ENCODE measurements at places on chromosomes 4 and X.
A peak's percentile ranks its signal among the peaks of the same experiment; 100 is the strongest.

DNA sequence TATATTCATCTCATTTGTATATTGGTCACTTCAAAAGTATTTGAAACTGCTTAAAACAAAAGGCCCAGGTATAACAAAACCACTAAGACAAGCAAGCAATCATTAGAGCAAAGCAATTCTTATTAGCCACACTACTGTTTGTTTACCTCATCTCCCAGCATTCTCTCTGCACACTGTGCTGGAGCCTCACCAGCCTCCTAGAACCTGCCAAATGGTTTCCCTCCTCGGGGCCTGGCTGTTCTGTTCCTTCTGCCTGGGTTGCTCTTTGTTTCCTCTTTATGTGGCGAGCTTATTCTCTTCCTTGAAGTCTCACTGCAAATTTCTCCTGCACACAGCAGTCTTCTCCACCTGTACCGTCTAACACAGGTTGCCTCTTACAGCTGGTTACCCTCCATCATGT is 67.5 kb upstream of the MND1 start:
- DNase-seq = no peak

DNA sequence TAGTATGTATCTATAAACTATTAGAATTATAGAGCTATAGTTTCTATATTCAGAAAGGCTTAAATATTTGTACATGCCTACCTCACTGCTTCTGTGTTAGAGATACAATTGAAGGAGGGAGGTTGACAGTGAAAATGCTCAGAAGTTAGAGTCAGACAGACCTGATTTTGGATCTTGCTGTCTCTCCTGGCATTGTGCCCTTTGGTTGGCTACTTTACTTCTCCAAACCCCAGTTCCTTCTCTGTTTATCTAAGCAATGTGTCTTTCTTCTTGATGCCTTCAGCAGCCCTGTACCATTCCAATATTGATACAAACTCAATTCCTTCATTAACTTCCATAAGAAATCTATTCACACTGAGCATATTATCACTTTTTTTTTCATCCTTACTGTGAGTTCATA is 28.7 kb downstream of the CCNG2 start:
- DNase-seq = no peak

DNA sequence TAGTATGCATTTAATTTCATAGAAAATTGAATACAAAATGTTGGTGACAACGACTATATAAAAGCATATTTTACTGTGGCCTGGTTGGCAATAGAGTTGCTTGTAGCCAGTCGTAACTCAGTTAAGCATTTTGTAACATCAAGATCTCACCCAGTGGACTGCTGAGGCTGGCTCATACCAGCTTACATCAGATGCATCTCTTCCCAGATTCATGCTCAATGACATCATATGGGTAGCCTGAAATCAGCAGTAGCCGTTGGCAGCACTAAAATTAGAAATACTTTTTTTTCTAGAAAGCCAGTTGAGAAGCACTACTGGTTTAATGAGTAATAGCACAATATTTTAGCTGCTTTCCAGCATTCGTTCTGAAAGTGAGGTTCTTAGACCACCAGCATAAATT is 341.2 kb downstream of the TECRL start:
- no peak for DNase-seq

DNA sequence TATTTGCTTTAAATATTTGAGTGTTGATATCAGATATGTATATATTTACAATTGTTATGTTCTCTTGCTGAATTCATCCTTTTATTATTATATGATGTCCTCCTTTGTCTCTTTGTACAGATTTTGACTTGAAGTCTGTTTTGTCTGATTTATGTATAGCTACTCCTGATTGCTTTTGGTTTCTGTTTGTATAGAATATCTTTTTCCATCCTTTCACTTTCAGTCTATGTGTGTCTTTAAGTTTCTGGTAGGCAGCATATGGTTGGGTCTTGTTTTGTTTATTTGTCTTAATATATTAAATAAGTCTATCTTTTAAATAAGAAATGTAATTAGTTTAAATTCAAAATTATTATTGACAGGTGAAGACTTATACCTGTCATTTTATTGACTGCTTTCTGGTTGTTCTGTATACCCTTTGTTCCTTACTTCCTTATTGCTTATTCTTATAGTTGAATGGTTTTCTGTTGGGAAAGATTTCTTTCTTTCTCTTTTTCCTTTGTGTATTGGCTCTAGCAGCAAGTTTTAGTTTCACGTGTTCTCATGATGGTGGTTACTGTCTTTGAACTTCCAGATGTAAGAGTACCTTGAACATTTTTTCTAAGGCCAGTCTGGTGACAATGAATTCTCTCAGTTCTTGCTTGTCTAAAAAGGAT is 31.1 kb downstream of the RAB28 start:
- DNase-seq = no peak

DNA sequence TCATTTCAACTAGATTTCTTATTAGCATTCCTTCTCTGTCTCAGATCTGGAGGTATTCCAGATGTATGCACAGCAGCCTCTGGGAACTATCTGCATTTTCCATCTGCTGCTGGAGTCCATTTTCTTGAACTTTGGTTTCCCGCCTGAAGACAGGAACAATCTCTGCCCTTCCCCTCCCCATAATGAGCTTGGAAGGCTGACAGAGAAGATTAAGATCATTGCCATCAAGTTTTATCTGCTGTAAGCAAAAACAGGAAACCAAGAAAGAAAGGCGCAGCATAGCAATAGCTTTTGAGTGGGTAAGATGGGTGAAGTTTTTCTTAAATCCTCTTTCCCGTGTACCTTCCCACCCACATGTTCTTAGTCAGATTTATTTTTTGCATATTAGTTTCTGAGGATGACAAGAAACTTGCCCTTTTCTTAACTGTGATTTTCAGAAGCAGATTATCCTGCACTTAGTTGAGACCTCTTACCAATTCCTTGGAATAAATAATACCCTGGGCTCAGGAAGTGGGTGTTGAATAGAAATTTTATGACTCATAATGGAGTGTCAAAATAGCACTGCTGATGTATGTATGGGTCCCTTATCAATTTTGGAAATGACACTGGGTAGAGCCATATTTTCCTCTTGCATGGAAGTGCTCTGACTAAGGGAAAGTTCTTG is 78.3 kb downstream of the CT47B1 start:
- DNase-seq = no peak

DNA sequence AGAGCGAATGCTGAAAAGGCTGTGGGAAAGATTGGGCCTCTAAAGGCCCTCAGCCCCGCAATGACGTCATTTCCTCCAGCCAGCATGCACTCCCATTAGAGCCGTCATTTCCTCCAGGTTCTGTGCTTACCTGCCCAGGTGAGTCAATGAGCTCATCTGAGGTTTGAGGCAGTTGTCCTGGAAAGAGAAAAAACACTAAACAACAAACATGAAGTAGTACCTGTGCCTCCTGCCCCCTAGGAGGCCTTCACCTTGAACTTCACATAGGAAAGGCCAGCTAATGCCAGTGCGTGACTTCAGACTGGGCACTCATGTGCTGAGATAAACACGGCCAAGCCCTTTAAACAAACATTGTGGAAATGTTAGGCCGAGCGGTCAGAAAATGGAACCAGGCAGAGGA is 55.9 kb downstream of the FHDC1 start:
- no peak for DNase-seq

- DNase-seq = no peak
Measured at GRCh38 chr4:109294468-109295020, 7.9 kb downstream of the COL25A1 start.

DNA sequence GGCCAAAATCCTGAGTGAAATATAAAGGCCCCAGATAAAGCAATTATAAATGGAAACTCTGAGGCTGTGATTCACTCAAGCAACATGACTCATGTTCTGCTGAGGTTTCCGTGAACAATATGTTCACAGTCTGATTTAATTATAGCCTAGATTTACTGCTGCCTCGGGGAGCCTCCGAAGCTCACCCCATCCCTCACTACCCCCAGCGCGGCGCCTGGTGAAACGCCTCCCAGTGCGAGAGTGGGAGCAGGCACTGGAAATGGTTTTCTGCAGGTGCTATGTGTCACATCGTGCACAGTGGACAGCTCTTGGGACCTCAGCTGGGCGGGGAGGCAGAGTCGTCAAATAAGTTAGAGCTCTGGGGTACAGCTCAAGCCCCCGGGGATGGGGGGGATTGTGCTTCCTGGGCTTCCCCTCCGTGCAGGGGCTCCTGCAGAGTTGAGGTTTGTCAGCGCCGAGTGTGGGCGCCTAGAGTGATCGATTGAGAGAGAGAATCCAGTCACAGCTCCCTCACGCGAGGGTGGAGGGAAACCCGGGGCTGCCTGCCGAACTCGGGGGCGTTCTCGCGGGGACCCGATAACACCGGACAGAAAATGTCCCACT is 110.6 kb downstream of the PHKA2 start:
- DNase-seq = peak; percentile 15

DNA sequence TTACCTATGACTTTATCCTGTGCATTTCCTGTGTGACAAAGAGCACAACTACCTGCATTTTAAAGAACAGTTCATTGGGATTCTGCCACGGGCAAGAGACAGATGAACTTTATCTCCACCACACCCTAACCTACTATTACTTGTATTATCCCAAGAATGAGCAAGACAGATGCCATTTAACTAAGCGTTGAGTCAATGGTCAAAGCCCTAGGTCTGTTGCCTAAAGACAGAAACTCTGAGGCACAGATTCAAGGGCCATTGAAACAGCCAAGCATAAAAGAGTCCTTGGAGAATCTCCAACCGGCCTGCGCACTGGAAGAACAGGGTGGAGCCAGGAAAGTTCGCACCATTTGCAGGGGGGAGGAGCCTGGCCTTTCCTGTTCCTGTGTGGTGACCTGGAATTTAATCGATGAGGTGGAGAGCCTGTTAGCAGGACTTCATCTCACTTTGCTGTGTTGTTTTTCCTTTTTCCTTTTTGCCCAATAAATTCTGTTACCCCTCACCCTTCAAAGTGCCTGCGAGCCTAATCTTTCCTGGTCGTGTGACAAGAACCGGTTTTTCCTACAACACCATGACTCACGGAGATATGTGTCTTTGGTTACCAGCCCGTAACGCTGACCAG is 146.4 kb upstream of the DIAPH2 start:
- no peak for DNase-seq

DNA sequence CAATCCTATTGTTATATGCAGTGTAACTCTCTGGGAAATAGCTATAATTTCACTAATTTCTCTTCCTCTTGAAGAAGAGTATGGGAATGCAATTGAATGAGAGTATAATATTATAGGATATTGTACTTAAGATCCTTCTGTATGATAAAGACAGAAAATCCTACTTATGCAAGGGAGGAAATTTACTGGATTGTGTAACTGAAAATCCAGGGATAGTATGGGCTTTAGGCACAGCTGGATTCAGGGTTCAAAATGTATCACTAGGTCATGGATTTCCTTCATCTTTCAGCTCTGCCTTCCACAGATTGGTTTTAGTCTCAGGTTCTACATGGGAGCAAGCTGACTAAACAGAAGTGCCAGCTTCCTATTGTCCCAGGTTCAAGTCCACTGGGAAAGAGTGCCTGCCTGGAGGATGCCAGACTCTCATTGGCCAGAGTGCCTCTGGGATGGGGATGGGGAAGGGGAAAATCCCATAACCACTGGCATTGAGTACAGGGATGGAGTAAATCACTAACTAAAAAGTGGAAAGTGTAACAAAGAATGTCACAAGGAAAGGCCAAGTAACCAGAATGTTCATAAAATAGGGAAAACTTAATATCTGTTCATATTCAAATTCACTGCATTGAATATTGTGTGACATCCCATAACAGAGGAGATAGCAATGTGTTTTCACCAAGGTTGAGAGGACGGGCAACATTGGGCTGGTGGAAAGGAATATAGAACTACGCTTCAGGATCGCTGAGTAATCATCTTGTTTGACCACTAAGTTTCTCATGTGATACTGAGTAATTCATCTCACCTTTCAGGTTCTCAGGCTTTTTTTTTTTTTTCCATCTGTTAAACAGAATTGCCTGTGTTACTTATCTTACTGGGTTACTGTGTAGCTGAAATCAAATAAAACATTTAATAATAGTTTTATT is 75.7 kb downstream of the ANXA3 start:
- no peak for DNase-seq

DNA sequence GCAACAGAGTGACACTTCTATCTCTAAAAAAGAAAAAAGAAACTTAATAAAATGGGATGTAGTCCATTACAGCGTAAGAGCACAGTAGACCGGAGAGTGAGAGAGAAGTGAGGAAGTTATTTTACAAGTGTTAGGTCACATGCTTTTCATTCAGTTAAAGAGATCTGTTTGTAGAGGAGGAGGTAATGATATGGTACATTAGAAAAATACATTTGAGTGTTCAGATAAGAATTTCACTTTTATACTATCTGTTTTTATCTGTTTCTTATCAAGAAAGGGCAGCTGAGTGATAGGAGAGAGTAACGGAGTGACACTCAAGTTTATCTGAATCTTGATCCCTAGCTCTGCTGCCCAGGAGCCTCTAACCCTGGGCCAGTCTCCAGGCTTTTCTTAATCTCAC is 38.9 kb downstream of the FNIP2 start:
- DNase-seq = no peak

GRCh38 chr4:122224348-122224747 is 72.2 kb downstream of the BLTP1 start:
- no peak for DNase-seq

All from H54 (cell line).